ENCODE measurements at places on chromosomes 1 and 21.

- no peak for DNase-seq
Observed at GRCh38 chr1:61053712-61054600, 28.4 kb upstream of the NFIA start.

DNA sequence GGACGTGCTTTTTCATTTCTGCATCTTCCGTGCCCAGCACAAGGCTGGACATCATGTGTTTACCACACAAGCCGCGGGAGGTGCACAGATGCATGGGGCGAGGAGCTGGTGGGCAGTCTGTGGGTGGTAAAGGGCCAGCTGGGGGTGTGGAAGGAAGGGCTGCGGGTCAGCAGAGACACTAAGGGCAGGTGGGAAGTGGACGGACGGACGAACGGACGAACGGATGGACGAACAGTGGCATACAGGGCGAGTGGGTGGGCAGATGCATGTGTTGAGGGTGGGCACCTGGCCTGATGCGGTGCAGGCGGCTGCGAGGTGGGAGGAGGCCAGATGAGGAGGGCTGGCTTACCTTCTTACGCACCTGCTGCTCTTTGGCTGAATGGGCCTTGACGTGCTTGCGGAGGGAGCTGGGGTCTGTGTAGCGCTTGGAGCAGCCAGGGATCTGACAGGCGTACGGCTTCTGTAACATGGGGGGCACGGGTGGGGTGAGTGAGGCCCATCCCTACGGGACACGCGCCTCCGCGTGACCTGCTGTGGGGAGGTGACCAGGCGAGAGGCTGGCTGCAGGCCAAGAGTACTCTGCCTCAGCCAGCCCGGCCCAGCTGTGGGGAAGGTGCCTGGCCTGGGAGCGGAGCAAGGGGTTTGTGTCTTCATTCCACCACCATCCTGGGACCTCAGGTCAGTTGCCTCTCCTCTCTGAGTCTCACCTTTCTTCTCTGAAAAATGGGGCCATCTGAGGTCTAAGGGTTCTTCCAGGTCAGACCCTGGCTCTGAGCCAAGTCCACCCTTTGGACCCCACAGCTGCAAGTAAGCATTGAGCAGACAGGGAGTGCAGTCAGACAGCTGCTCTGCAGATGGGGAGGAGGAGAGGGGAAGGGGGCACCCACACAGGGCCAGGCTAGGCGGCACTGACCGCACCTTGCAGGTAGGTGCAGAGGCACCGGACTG lies 65.5 kb downstream of the DMRTB1 start:
- DNase-seq, result no peak

GRCh38 chr1:220255204-220255603 lies 17.0 kb downstream of the RAB3GAP2 start:
- no peak for DNase-seq

DNA sequence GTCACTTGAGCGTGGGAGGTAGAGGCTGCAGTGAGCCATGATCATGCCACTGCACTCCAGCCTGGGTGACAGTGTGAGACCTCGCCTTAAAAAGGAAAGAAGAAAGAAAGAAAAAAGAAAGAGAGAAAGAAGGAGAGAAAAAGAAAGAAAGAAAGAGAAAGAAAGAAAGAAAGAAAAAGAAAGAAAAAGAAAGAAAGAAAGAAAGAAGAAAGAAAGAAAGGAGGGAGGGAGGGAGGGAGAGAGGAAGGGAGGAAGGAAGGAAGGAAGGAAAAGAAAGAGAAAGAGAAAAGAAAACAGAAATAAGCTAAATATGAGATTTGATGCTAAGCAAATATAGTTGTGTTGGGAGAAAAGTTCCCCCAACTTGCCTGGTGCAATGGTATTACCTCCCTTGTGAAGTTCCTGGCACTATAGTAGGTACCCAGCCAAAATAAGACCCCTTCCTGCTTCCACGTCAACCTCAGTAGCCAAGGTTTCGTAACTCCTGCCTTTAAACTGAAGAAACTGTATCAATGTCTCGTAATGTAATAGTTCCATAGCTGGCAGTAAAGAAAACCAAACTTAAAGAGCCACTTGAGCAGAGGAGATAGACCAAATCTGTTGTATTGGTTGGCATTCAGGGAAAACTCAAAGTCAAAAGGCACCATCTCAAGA lies 88.1 kb upstream of the HNRNPU start:
- no peak for DNase-seq

GRCh38 chr1:241994171-241994570 lies 4.7 kb downstream of the MAP1LC3C start:
- no peak for DNase-seq

- DNase-seq, result no peak
Observed at GRCh38 chr1:44624268-44624901, 49.9 kb downstream of the TMEM53 start.
